ENCODE measurements at places on chromosomes 7 and 10. TPM values are rescaled to one million over a fixed set of nuclear protein-coding genes. Genes with fewer than 3 reads are reported as not detected.

DNA sequence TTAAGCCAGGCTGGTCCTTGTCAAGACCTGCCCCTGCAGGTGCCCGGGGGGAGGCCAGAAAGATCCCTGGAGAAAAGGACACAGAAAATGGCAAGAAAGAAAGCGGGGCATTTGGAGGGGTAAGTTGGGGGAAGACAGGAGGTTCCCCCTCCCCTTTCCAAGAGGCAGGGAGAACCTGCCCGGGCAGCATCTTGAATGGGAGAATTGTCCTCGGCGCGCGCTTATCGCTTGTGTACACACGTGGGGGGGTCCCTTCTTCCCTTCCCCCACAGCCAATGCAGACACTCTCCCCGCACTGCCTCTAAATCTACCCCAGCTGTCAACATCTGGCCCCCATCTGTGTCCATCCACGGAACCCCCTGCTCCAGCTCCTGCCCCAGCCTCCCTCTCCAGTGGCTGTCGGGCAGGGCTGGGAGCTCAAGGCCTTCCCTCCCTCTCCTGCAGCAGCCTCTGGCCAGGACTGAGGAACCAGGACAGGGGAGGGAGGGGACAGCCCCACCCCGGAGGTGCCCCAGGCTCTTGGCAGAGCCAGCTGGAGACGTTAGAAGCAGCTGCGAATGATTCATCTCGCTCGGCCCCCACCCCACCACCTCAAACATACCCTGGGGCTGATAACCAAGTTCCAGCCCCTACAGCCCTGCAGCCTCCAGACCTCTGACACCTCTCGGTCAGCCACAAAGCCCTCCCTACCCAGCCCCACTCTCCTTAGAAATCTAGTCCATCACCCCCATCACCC is 25.3 kb downstream of the EPHB4 start:
- H3K4me1 ChIP-seq, result peaks cover 19% of the 10 kb centered on the region
- H3K27ac ChIP-seq, result peak overlapping the region; percentile 49
- H3K4me3 ChIP-seq, result no peak overlapping the region
- H3K36me3 ChIP-seq, result no peaks in the 10 kb centered on the region
- DNase-seq, result peak; percentile 87
- no peaks in the 10 kb centered on the region for H3K27me3 ChIP-seq

GRCh38 chr10:1184541-1185430 is 128.6 kb downstream of the WDR37 start:
- no peaks in the 10 kb centered on the region for H3K4me1 ChIP-seq
- H3K4me3 ChIP-seq, result no peak overlapping the region
- no peak for DNase-seq

DNA sequence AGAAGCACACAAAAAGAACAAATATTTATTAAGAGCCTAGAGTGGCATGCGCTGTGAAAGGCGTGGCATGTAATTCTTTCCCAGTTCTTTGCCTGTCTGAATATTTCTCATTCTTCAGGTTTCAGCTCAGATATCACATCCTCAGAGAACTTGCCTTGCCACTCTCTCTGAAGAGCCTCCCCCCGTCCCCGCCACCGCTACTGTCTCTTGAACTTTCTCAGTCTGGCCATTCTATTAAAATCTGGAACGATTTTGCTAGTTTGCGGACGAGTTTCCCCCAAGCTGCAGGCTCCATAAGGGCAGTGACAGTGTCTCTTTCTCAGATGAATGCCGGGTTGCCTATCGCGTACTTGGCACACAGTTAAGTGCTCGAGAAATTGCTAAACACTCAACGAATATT is 787 bp upstream of the PLEKHA1 start:
- no peaks in the 10 kb centered on the region for H3K27me3 ChIP-seq
- H3K27ac ChIP-seq, result peak overlapping the region; percentile 96
- no peaks in the 10 kb centered on the region for H3K36me3 ChIP-seq
- DNase-seq, result no peak

- no peaks in the 10 kb centered on the region for H3K4me1 ChIP-seq
- H3K4me3 ChIP-seq, result no peak overlapping the region
- H3K36me3 ChIP-seq, result no peaks in the 10 kb centered on the region
- no peaks in the 10 kb centered on the region for H3K27me3 ChIP-seq
These were observed 30.2 kb downstream of the ALOX5 start for GRCh38 chr10:45404087-45404769.

DNA sequence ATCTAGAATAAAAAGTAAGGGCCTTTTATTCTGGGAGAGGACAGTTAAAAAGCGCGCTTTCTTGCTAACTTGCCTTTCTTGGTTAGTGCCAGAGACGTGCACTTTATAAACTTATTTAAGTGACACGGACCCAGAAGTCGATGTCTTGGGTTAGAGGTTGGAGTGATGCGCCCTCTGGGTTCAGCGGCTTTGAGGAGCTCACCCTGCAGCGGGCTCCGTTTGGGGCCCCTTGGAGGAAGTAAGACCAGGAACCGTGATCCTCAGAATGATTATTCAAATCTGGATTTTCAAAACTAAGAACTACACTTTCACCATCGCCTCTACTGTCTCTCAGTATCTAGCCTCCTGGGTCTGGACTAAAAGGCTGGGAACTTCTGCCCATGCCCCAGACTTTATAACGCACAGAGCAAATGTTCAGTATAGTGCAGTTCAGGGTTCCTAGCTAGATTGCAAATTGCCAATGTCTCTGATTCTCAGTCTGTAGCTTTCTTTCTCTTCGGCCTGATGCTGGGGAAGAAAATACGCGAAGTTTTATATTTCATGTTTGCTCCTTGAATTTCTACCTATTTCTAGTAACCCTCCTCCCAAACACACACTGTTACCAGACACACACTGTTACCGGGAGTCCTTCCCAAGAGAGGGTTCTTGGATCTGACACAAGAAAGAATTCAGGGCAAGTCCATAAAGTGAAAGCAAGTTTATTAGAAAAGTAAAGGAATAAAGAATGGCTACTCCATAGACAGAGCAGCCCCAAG is 18.6 kb upstream of the SMO start:
- H3K4me1 ChIP-seq, result peaks cover 5% of the 10 kb centered on the region
- H3K27me3 ChIP-seq, result no peaks in the 10 kb centered on the region
- no peaks in the 10 kb centered on the region for H3K36me3 ChIP-seq
- peak overlapping the region; percentile 33 for H3K4me3 ChIP-seq

- no peak overlapping the region for H3K4me3 ChIP-seq
- no peak overlapping the region for H3K27ac ChIP-seq
- H3K4me1 ChIP-seq, result no peaks in the 10 kb centered on the region
- no peaks in the 10 kb centered on the region for H3K27me3 ChIP-seq
- no peak for DNase-seq
These were observed 52.6 kb downstream of the ZNF37A start for GRCh38 chr10:38146579-38147333.

GRCh38 chr10:64071218-64071617 is 550.0 kb downstream of the REEP3 start:
- no peak for DNase-seq
- no peaks in the 10 kb centered on the region for H3K27me3 ChIP-seq
- H3K4me1 ChIP-seq, result no peaks in the 10 kb centered on the region
- no peak overlapping the region for H3K4me3 ChIP-seq
- H3K36me3 ChIP-seq, result no peaks in the 10 kb centered on the region
- no peak overlapping the region for H3K27ac ChIP-seq

GRCh38 chr10:47230482-47230881 is 69.5 kb upstream of the GDF10 start:
- DNase-seq, result no peak
- H3K27me3 ChIP-seq, result no peaks in the 10 kb centered on the region
- H3K27ac ChIP-seq, result no peak overlapping the region
- H3K36me3 ChIP-seq, result no peaks in the 10 kb centered on the region
- no peaks in the 10 kb centered on the region for H3K4me1 ChIP-seq
- no peak overlapping the region for H3K4me3 ChIP-seq

- H3K36me3 ChIP-seq, result no peaks in the 10 kb centered on the region
- no peak for DNase-seq
- H3K27me3 ChIP-seq, result no peaks in the 10 kb centered on the region
These were observed 113.0 kb downstream of the EXOC4 start for GRCh38 chr7:133365917-133366316.

DNA sequence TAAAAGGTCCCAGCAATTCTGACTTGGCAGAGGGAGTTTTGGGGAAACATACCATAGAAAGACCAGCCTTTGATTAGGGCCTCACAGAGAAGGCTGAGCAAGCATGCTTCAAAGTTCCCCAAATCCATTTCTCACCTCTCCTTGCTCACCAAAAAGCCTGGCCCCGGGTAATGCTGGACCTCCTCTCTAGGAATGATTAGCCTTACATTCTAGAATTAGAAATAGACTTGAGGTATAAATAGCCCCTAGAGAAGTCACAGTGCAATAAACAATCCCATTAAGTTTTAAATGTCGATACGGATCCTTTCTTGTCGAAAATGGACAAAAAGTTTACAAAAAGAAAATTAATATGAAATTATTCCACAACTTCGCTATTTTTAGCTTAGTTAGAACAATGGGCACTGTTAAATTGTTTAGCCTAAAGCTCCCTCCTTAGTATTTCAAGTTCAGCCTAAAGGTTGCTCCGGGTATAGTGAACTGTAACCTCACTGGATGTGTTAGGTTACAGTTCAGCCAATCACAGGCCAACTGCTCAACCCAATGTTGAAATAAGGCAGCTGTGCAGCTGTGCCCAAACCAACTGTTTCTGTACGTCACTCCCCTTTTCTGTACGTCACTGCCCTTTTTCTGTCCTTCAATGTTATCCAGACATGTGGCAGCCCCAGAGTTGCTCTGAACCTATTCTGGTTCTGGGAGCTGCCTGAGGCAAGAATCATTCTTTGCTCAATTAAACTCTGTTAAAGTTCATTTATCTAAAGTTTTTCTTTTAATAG is 7.9 kb upstream of the GSDME start:
- no peak for DNase-seq
- no peaks in the 10 kb centered on the region for H3K36me3 ChIP-seq
- H3K27ac ChIP-seq, result no peak overlapping the region
- H3K4me3 ChIP-seq, result no peak overlapping the region

- no peaks in the 10 kb centered on the region for H3K27me3 ChIP-seq
- no peak for DNase-seq
- H3K36me3 ChIP-seq, result no peaks in the 10 kb centered on the region
- H3K4me3 ChIP-seq, result no peak overlapping the region
- H3K4me1 ChIP-seq, result peaks cover 14% of the 10 kb centered on the region
These were observed 56.3 kb downstream of the ASB13 start for GRCh38 chr10:5609952-5610616.

DNA sequence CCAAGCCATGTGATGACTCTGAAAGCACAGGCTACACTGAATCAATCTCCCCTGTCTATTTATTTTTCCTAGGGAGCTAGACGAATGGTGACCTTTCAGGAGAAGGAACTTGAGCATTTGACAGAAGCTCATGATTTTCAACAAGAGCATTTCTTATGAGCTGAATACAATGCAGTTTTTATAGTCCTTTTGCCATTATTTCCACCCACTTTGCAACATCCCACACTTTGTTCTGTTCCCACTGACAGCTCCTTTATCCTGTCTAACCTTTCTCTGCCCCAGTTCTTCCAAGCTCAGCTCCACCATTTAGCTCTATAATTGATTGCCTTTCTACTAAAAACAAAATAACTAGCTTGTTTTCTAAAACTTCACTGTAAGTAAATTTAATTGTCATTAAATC is 91.9 kb upstream of the PRSS1 start:
- no peak for DNase-seq
- H3K27me3 ChIP-seq, result no peaks in the 10 kb centered on the region

DNA sequence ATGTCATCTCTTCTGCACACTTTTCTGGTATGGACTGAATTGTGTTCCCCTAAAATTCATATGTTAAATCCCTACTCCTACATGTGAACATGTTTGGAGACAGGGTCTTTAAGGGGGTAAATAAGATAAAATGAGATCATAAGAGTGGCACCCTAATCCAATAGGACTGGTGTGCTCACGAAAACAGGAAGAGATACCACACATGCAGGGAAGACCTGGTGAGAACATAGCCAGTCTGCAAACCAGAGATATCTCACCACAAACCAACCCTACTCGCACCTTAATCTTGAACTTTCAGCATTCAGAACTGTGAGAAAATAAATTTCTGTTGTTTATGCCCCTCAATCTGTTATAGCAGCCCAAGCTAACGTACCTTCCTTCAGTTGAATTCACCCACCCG is 51.8 kb downstream of the VWDE start:
- no peak overlapping the region for H3K4me3 ChIP-seq
- H3K4me1 ChIP-seq, result no peaks in the 10 kb centered on the region
- no peaks in the 10 kb centered on the region for H3K36me3 ChIP-seq
- DNase-seq, result no peak

DNA sequence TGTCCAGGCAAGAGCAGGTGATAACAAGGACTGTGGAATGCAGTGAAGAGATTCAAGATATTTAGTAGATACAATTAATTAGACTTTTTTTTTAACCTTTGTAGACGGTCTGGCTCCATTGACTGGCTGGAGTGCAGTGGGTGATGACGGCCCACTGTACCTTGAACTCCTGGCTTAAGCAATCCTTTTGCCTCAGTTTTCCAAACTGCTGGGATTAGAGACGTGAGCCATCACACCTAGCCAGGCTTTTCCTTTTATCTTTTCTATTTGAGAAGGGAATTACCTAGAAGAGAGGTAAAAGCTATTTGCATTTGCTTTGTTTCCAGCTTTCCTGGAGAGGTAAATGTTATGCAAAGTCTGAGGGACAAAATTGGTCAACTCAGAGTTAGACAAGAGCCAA is 213.0 kb upstream of the MAGI2 start:
- no peaks in the 10 kb centered on the region for H3K4me1 ChIP-seq
- H3K36me3 ChIP-seq, result no peaks in the 10 kb centered on the region
- no peaks in the 10 kb centered on the region for H3K27me3 ChIP-seq

GRCh38 chr7:124403587-124403986 is 362.0 kb downstream of the GPR37 start:
- no peaks in the 10 kb centered on the region for H3K4me1 ChIP-seq
- H3K27me3 ChIP-seq, result no peaks in the 10 kb centered on the region
- no peak overlapping the region for H3K4me3 ChIP-seq
- no peaks in the 10 kb centered on the region for H3K36me3 ChIP-seq

GRCh38 chr10:63758080-63758479 is 236.9 kb downstream of the REEP3 start:
- H3K27ac ChIP-seq, result no peak overlapping the region
- H3K4me3 ChIP-seq, result no peak overlapping the region
- no peak for DNase-seq
- H3K4me1 ChIP-seq, result no peaks in the 10 kb centered on the region
- H3K27me3 ChIP-seq, result no peaks in the 10 kb centered on the region
- no peaks in the 10 kb centered on the region for H3K36me3 ChIP-seq

GRCh38 chr10:4127518-4128315 is 342.7 kb upstream of the KLF6 start:
- H3K4me3 ChIP-seq, result no peak overlapping the region
- H3K36me3 ChIP-seq, result no peaks in the 10 kb centered on the region
- H3K4me1 ChIP-seq, result no peaks in the 10 kb centered on the region

GRCh38 chr10:18658271-18659124 is 733 bp upstream of the ARL5B start:
- H3K4me3 ChIP-seq, result peak overlapping the region; percentile 76
- peaks cover 8% of the 10 kb centered on the region for H3K4me1 ChIP-seq
- H3K27ac ChIP-seq, result peak overlapping the region; percentile 97
- no peaks in the 10 kb centered on the region for H3K27me3 ChIP-seq
- peak; percentile 28 for DNase-seq

The RAMP3 gene
- total RNA-seq, result 10.8 TPM

The SPDYE5 gene
- total RNA-seq, result not detected

The SPDYE8 gene
- not detected for total RNA-seq

The HOXA2 gene
- total RNA-seq, result 0.36 TPM

The HHEX gene
- total RNA-seq, result 2.1 TPM

The DPP6 gene
- total RNA-seq, result not detected

The SRRM3 gene
- 4.4 TPM for total RNA-seq

The MRLN gene
- not detected for total RNA-seq

The SLC13A1 gene
- 0.24 TPM for total RNA-seq

The CLRN3 gene
- not detected for total RNA-seq

The HOXA11 gene
- not detected for total RNA-seq

The AFAP1L2 gene
- total RNA-seq, result 9.8 TPM

The COL13A1 gene
- total RNA-seq, result 0.87 TPM
